Fibroblast of skin of right biceps (primary cell): ENCODE measurements at places on chromosomes 2 and 18.

- no peak for DNase-seq
These were observed 13.8 kb upstream of the NCOA1 start for GRCh38 chr2:24477229-24477628.

DNA sequence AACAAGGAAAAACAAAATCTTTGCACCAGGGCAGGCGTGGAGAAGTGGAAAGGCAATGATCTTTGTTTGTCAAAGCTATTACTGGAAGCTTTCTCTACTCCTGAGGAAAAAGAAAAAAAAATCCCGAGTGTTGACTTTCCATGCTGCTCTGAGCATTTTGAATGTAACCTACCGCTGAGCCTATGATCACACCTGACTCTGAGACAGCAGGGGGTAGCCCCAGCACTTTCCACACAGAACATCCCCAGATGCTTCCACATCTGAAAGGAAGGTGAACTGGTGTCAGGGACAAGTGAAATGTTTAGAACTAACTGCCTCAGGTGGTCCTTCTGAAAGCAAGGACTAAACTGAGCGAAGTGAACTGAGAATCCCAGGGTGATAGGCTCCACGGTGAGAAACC lies 1315.1 kb upstream of the DDX18 start:
- DNase-seq: no peak

DNA sequence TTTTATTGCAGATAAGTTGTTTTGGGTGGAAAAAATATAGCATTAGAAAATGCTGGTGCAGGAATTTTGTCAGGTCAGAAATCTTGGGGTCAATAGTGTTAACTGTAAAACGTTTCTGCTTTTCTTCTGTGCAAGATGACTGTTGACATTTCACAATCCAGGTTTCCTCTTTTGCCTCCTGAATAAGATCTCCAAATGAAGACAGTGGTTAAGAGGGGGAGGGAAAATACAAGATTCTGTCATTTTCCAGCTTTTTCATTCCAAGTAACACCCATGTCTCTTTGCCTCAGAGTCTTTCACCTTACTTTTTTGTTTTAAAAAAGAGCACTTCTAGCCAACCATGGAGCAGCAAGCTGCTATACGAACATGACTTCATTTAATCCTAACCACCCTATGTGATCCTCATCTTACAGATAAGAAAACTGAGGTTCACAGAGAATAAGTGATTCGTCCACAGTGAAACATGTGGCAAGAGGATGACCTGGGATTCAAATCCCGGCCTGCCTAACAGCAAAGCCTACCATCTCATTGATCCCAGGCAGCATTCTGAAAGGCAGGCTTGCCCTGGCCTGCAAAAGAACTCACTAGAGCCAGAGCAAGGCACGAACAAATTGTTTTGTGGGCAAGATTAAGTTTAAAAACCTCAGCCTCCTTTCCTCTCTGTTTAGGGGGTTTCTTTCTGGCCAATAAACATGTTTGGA lies 3.0 kb downstream of the PLEK start:
- no peak for DNase-seq

DNA sequence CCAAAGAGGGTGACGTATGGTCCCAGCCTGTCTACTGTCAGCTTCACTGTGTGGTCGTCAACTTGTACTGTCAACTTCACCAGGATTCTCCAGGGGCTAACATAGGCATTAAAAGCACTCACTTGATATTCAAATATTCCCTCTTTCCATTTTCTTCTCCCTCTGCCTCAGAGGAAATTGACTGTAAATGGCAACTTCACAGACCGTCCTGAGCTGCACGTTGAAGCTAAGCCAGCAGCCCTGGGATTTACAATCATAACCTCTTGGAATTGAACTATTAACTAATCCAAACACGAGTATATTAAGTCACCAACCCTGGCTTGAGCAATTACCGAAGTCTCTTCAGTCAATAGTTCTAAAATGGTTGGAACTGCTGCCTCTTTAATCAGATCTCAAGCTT lies 38.5 kb downstream of the SLC4A3 start:
- no peak for DNase-seq

- DNase-seq: peak; percentile 54
These were observed 15.5 kb downstream of the DUSP19 start for GRCh38 chr2:183093857-183094657.
